Activated B cell treated with CpG ODN at 0.5 μM for 24 hours (primary cell): ENCODE measurements at places on chromosomes 11 and 22. TPM values are rescaled to one million over a fixed set of nuclear protein-coding genes. Genes with fewer than 3 reads are reported as not detected.

DNA sequence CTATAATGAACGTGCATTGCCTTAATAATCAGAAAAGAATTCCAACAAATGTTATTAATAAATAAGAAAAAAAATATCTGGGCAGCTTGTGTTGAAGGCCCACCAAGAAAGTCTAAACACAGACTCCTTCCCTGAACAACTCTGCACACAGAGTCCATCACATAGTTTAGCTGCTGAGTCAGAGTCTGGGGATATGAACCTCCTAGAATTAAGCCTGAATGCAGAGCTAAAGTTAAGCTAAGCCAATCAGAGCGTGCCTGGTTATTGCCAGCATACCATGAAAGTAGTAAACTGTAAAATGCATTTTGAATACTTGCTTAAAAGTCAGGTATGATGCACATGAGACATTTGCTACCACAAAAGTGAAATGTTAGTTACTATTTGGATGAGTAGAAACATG, 25.6 kb upstream of the TENM4 start:
- no peaks in the 10 kb centered on the region for H3K36me3 ChIP-seq
- DNase-seq = no peak
- no peaks in the 10 kb centered on the region for H3K4me1 ChIP-seq

DNA sequence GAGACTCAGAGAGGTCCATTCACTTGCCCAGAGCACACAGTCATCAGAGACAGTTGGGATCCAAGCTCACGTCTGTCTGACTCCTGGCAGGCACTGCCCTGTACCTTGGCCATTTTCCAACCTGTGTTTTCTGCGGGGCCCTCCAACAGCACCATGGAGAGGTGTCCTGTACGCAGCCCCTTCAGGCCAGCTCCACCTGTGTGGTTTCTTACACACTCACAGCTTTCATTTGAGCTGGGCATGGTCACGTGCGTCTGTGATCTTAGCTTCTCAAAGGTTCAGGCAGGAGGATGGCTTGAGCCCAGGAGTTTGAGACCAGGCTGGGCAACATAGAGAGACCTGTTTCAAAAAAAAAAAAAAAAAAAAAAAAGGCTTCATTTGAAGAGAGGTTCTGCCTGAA, 24.4 kb downstream of the TOM1 start:
- H3K4me1 ChIP-seq = peaks cover 15% of the 10 kb centered on the region
- H3K27me3 ChIP-seq = no peaks in the 10 kb centered on the region

GRCh38 chr11:44950031-44950624, 555 bp downstream of the TP53I11 start:
- H3K4me1 ChIP-seq = peaks cover 66% of the 10 kb centered on the region
- DNase-seq = peak; percentile 58
- H3K4me3 ChIP-seq = peak overlapping the region; percentile 91
- H3K36me3 ChIP-seq = peaks cover 17% of the 10 kb centered on the region
- H3K27me3 ChIP-seq = no peaks in the 10 kb centered on the region

DNA sequence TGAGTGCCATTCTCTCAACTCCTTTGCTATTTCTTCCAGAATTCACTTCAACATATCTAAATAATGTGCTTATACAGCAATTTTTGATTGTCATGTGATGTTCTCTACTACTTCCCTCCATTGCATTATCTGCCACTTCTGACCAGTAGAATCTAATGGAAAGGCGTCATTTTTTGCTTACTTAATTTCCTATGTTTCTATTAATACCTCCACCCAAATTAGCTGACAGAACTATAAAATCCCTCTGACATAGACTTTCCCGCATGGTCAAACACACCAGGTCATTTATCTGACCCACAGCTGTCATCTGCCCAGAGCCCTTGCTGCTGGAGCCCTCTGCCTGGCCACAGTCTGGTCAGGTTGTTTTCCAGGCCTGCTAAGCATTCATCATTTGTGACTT, 258.6 kb upstream of the NARS2 start:
- H3K4me1 ChIP-seq = no peaks in the 10 kb centered on the region
- H3K36me3 ChIP-seq = no peaks in the 10 kb centered on the region
- no peak overlapping the region for H3K4me3 ChIP-seq
- H3K27me3 ChIP-seq = no peaks in the 10 kb centered on the region
- H3K27ac ChIP-seq = no peak overlapping the region

GGA1 gene
- total RNA-seq = 102 and 126 TPM in 2 replicates

- H3K27ac ChIP-seq = no peak overlapping the region
- H3K36me3 ChIP-seq = peaks cover 46% of the 10 kb centered on the region
- DNase-seq = no peak
Observed at GRCh38 chr11:68763926-68764657, 12.8 kb upstream of the TESMIN start.

GRCh38 chr11:105152560-105152959, 13.0 kb upstream of the CARD18 start:
- peaks cover 1% of the 10 kb centered on the region for H3K27me3 ChIP-seq
- H3K36me3 ChIP-seq = no peaks in the 10 kb centered on the region
- DNase-seq = no peak
- no peak overlapping the region for H3K4me3 ChIP-seq
- H3K4me1 ChIP-seq = no peaks in the 10 kb centered on the region

GRCh38 chr11:119415966-119416365, 7.0 kb downstream of the THY1 start:
- H3K36me3 ChIP-seq = no peaks in the 10 kb centered on the region
- H3K4me1 ChIP-seq = no peaks in the 10 kb centered on the region
- DNase-seq = no peak
- H3K27me3 ChIP-seq = peaks cover 38% of the 10 kb centered on the region
- no peak overlapping the region for H3K4me3 ChIP-seq
- H3K27ac ChIP-seq = no peak overlapping the region

- peaks cover 35% of the 10 kb centered on the region for H3K4me1 ChIP-seq
- DNase-seq = no peak
- no peak overlapping the region for H3K27ac ChIP-seq
Observed at GRCh38 chr11:6225896-6226295, 8.5 kb downstream of the FHIP1B start.

GRCh38 chr11:75476739-75477613, 44.0 kb upstream of the KLHL35 start:
- H3K4me1 ChIP-seq = peaks cover 11% of the 10 kb centered on the region
- no peak overlapping the region for H3K4me3 ChIP-seq
- H3K27ac ChIP-seq = no peak overlapping the region
- no peak for DNase-seq
- no peaks in the 10 kb centered on the region for H3K27me3 ChIP-seq

DNA sequence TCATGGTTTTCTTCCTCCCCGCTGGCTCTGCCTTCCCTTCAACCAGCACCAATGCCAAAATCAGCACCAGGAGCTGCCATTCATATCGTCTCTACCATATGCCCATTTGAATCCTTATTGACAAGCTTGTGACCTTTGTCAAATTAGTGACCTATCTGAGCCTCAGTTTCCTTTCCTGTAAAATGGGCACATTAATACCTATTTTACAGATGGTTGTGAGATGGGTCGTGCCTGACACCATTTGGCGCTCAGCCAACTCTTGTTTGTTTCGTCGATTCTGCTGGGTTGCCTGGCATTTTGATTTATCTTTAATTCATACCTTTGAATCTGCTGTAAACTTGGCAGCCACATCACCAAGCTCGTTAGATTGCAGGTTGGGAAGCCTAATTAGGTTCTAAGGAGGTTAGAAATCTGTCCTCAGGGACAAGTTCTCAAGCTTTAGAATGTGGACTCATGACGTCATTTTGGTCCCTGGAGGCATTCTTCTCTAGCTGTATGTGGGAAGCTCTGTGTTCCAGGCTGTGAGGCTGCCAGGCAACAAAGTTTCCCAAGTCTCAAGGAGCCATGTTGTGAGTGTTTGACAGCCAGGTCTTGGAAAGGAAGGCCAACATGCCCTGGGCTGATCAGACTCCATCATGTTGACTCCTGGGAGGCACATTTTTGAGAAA, 61.0 kb downstream of the RPS6KA4 start:
- no peak for DNase-seq
- no peaks in the 10 kb centered on the region for H3K36me3 ChIP-seq
- H3K27ac ChIP-seq = no peak overlapping the region
- H3K4me3 ChIP-seq = no peak overlapping the region

PNPLA3 gene
- total RNA-seq = 0.33 TPM in 1 of 2 replicates, not detected in the other

DNA sequence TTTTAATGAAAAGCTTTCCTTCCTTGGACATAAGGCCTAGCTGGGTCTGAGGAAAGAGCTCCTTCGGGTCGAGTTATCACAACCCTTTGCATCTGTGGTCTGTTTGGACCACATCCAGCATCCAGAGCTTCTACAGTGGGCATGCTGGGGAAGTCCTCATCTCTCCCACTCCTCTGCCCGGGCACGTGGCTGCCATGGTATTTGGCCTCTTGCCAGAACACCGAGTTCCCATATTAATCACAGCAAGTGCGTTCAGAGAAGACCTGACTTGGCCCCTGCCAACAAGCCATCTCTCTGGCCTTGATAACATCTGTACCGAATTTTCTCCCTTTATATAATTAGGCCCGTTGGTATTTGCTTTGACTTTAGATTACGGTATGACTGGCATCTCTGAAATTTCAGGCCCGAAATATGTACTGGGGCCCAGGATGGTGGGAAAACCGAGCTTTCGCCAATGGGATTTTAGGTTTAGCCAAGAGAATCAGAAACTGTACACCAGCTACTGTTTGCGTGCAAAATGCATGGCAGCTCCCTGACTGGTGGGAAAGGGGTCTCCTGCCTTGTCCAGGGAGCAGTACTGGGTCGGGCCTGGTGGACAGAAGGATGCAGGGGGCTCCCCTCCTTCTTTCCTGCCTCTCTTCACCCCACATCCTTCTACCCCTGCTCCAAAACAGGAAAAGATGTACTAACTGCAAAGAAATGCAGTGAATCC, 90.0 kb downstream of the MICAL2 start:
- H3K27me3 ChIP-seq = no peaks in the 10 kb centered on the region
- no peaks in the 10 kb centered on the region for H3K36me3 ChIP-seq
- no peak overlapping the region for H3K27ac ChIP-seq
- H3K4me3 ChIP-seq = no peak overlapping the region
- DNase-seq = no peak

CDON gene
- 0.24 and 0.27 TPM in 2 replicates for total RNA-seq

GRCh38 chr11:18014876-18015275, 2.0 kb upstream of the SERGEF start:
- peaks cover 2% of the 10 kb centered on the region for H3K36me3 ChIP-seq
- H3K4me1 ChIP-seq = peaks cover 16% of the 10 kb centered on the region
- DNase-seq = no peak

GRCh38 chr11:86787018-86787536, 13.3 kb upstream of the PRSS23 start:
- peaks cover 3% of the 10 kb centered on the region for H3K27me3 ChIP-seq
- H3K27ac ChIP-seq = no peak overlapping the region
- H3K36me3 ChIP-seq = no peaks in the 10 kb centered on the region
- no peak for DNase-seq
- H3K4me3 ChIP-seq = no peak overlapping the region
- no peaks in the 10 kb centered on the region for H3K4me1 ChIP-seq

DNA sequence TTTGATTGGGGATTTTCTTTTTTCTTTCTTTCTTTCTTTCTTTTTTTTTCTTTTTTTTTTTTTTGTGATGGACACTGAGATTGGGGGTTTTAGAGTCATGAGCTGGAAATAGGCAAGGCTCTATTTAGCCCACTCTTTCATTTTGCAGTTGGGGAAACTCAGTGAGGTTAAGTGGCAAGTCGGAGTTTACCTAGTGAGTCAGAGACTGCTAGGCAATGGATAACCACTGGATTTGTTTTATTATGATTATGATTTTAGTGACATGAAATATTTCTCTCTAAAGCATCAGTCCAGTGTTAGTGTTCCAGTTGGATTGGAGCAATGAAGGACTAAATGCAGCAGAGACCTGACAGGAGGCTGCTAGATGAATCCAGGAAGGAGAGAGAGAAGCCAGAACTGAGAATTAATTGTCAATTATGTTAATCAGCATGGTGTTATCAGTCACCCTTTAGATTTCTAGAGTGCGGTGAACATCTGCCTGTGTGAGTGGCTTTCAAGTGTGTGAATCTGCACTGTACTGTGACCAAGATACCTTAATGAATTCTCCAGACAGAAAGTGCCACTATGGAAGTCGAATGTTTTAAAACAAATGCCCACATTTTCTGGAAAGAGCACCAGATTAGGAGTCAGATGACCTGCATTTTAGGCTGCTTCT, 10.9 kb downstream of the BMAL1 start:
- H3K27me3 ChIP-seq = no peaks in the 10 kb centered on the region
- no peak for DNase-seq
- no peak overlapping the region for H3K27ac ChIP-seq
- H3K4me1 ChIP-seq = peaks cover 24% of the 10 kb centered on the region
- H3K4me3 ChIP-seq = no peak overlapping the region
- peaks cover 4% of the 10 kb centered on the region for H3K36me3 ChIP-seq

GRCh38 chr11:89136606-89137005, 41.1 kb upstream of the TYR start:
- no peak for DNase-seq
- no peaks in the 10 kb centered on the region for H3K27me3 ChIP-seq
- H3K27ac ChIP-seq = no peak overlapping the region
- H3K4me3 ChIP-seq = no peak overlapping the region
- H3K4me1 ChIP-seq = no peaks in the 10 kb centered on the region

GRCh38 chr11:80457823-80458222, 1017.0 kb upstream of the TENM4 start:
- DNase-seq = no peak
- H3K4me1 ChIP-seq = no peaks in the 10 kb centered on the region
- H3K36me3 ChIP-seq = no peaks in the 10 kb centered on the region
- no peak overlapping the region for H3K4me3 ChIP-seq
- no peak overlapping the region for H3K27ac ChIP-seq

DNA sequence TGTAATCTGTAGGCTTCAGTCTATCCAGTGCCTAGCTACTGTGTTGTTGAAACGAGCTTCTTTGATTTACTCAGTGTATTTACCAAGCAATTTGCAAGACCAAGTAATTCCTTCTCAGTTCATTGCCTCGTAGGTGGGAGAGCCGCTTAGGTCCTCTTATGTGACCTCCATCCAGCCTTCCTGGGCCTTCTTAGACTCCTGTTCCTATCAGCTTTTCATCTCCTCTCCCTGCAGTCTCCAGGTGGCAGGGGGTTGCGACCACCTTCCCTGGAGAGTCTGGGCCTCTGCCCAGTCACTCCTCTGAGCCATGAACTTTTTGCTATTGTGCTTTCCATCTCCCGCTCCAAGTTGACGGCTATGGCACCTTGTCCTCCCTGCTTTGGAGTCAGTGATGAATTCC, 251.8 kb downstream of the KIRREL3 start:
- H3K4me1 ChIP-seq = no peaks in the 10 kb centered on the region
- H3K4me3 ChIP-seq = no peak overlapping the region
- no peak overlapping the region for H3K27ac ChIP-seq
- no peaks in the 10 kb centered on the region for H3K27me3 ChIP-seq
- H3K36me3 ChIP-seq = no peaks in the 10 kb centered on the region
- no peak for DNase-seq

GRCh38 chr22:27998511-27999410, 79.7 kb upstream of the PITPNB start:
- H3K4me1 ChIP-seq = no peaks in the 10 kb centered on the region
- H3K27me3 ChIP-seq = no peaks in the 10 kb centered on the region
- H3K4me3 ChIP-seq = no peak overlapping the region
- no peak for DNase-seq
- no peaks in the 10 kb centered on the region for H3K36me3 ChIP-seq

- H3K4me1 ChIP-seq = peaks cover 12% of the 10 kb centered on the region
- no peaks in the 10 kb centered on the region for H3K36me3 ChIP-seq
- no peak overlapping the region for H3K27ac ChIP-seq
- no peak overlapping the region for H3K4me3 ChIP-seq
- peaks cover 26% of the 10 kb centered on the region for H3K27me3 ChIP-seq
- DNase-seq = no peak
Observed at GRCh38 chr11:134407321-134407828, 4.7 kb downstream of the B3GAT1 start.

RNASEH2C gene
- total RNA-seq = 85.3 and 91.4 TPM in 2 replicates

- H3K27me3 ChIP-seq = peaks cover 3% of the 10 kb centered on the region
- DNase-seq = no peak
- no peak overlapping the region for H3K4me3 ChIP-seq
- H3K4me1 ChIP-seq = no peaks in the 10 kb centered on the region
- no peak overlapping the region for H3K27ac ChIP-seq
Observed at GRCh38 chr11:112877581-112877980, 83.6 kb upstream of the NCAM1 start.

- no peak overlapping the region for H3K27ac ChIP-seq
- no peak for DNase-seq
- peaks cover 27% of the 10 kb centered on the region for H3K4me1 ChIP-seq
Observed at GRCh38 chr11:130106381-130106780, 36.7 kb downstream of the APLP2 start.
